ENCODE measurements at places on chromosomes 6 and 20. TPM values are rescaled to one million over a fixed set of nuclear protein-coding genes. Genes with fewer than 3 reads are reported as not detected.
A peak's percentile ranks its signal among the peaks of the same experiment; 100 is the strongest.

CENPB gene
- total RNA-seq: 127 TPM

NTSR1 gene
- total RNA-seq: 5.0 TPM

EPHA7 gene
- total RNA-seq: not detected

FAM184A gene
- not detected for total RNA-seq

ADGRF5 gene
- not detected for total RNA-seq

FNDC11 gene
- not detected for total RNA-seq

- H3K27ac ChIP-seq: no peak overlapping the region
- DNase-seq: no peak
- no peaks in the 10 kb centered on the region for H3K36me3 ChIP-seq
- no peaks in the 10 kb centered on the region for H3K27me3 ChIP-seq
- H3K4me3 ChIP-seq: no peak overlapping the region
Observed at GRCh38 chr6:124052120-124052519, 248.5 kb downstream of the NKAIN2 start.

GRCh38 chr6:142941018-142941417 is 4.0 kb downstream of the HIVEP2 start:
- peak overlapping the region; percentile 54 for H3K4me3 ChIP-seq
- H3K27ac ChIP-seq: peak overlapping the region; percentile 84
- peaks cover 66% of the 10 kb centered on the region for H3K4me1 ChIP-seq
- H3K27me3 ChIP-seq: peaks cover 5% of the 10 kb centered on the region

DNA sequence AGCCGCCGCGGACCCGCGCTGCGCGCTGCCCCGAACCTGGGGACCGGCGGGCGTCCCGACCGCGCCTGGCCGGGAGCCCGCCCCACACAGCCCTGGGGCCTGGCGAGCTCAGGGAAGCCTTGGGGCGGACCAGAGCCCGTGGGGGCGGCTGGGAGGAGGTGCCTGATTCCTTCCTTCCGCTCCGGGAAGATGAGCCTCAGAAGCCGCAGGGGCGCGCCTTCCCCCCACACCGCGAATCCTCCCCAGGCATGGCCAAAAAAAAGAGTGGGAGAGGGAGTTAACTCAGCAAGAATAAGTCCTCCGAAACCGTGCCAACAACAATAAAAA is at the start of gene CBLN4:
TSS of gene CBLN4 (minus strand) at position 131 of the 327 bp plus-strand sequence. CDS start 1,348 bp downstream, outside the sequence.
- H3K4me3 ChIP-seq: no peak within 1 kb of the TSS
- H3K4me1 ChIP-seq: no peaks in the 10 kb centered on the region
- DNase-seq: no peak
- no peak within 1 kb of the TSS for H3K27ac ChIP-seq

- H3K27ac ChIP-seq: peak overlapping the region; percentile 17
- peaks cover 41% of the 10 kb centered on the region for H3K4me1 ChIP-seq
- no peaks in the 10 kb centered on the region for H3K27me3 ChIP-seq
Observed at GRCh38 chr6:38283734-38284362, 355.9 kb downstream of the BTBD9 start.

GRCh38 chr20:51637241-51637640 is 94.7 kb upstream of the NFATC2 start:
- peaks cover 29% of the 10 kb centered on the region for H3K4me1 ChIP-seq
- no peaks in the 10 kb centered on the region for H3K36me3 ChIP-seq
- H3K4me3 ChIP-seq: no peak overlapping the region
- H3K27me3 ChIP-seq: peaks cover 1% of the 10 kb centered on the region
- DNase-seq: no peak
- no peak overlapping the region for H3K27ac ChIP-seq

GRCh38 chr6:44435500-44435899 is 48.0 kb downstream of the CDC5L start:
- H3K4me3 ChIP-seq: no peak overlapping the region
- no peaks in the 10 kb centered on the region for H3K36me3 ChIP-seq
- DNase-seq: no peak
- H3K4me1 ChIP-seq: peaks cover 26% of the 10 kb centered on the region
- H3K27ac ChIP-seq: no peak overlapping the region

DNA sequence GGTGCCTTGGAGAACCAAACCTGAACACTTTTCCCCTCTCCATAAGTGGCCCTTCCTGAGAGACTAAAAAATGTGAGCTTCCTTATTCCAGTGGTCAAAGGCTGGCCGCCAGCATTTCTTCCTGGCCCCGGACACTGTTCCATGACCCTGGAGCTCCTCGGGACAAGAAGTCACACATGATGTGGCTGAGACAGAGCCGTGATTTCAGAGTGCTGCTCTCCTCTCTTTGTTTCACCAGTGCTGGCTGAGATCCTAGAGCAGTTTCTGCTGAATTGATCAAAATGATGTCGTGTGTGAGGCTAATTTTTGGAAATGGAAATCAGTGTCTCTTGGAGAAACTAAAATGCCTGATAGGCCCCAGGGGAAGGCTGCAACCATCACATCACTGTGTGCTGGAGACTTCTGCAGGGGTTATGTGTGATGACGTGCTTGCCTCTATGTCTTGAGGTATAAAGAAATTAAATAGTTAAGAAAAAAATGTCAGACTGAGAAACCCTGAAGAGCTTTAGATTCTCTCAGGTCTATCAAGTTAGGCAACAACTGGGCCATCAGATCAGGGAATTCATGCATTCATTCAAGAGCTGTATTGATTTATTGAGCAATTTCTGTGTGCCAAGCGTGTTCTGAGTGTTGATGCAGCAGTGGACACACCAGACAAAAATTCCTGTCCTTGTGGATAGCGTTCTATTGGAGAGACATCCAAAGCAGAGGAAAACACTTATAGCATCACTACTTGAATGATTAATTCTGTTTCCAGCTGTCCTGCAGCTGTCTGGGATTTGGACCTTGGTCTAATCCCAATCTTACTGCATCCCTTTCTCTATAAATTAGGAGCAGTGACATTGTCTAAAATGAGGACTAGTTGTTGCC is 72.7 kb upstream of the CCN6 start:
- DNase-seq: no peak
- no peak overlapping the region for H3K4me3 ChIP-seq
- H3K36me3 ChIP-seq: no peaks in the 10 kb centered on the region
- H3K4me1 ChIP-seq: peaks cover 63% of the 10 kb centered on the region
- no peaks in the 10 kb centered on the region for H3K27me3 ChIP-seq

DNA sequence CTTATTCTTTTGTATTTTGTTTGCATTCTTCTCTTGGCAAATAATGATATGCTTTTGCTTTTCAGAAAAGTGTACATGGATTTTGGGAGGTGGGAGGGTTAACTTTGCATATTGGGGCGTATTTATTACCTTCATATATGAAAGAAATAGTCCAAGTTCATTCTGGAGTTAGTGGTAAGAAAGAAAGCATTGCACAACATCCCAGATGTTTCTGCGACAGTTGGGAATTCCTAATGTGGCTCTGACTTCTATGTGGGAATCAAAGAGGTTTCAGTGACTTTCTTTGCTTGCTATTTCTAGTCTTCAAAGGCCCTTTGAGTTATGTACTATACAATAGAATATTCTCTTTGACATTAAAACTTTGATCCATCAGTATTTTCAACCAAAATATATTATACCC is 78.1 kb downstream of the MMUT start:
- 0 out of 2 replicates have a peak, but pooled peaks cover 3% of the 10 kb centered on the region for H3K36me3 ChIP-seq
- H3K27ac ChIP-seq: no peak overlapping the region
- no peak overlapping the region for H3K4me3 ChIP-seq
- no peak for DNase-seq
- H3K4me1 ChIP-seq: peaks cover 9% of the 10 kb centered on the region
- H3K27me3 ChIP-seq: peaks cover 1% of the 10 kb centered on the region

DNA sequence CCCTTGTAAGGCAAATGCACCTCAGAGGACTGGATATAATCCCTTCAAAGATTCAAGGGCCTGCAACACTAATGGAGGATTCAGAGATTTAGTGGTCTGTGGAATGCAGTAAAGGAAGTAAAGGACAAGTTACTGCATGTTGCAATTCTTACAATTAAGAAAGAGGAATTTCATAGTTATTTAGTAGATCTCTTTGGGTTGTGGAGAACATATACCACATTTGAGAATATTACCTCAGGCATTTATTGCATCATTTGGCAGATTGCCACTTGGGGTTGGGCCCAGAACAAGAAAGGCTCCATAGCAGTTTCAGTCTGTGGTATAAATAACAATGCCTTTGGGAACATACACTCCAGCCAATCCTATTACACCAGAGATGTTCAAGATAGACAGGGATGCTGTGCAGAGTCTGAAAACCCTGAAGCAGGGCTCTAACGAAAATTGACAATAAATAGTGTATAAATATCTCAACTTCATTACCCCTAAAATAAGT is 20.9 kb upstream of the EPM2A start:
- DNase-seq: peak; percentile 92
- H3K4me3 ChIP-seq: no peak overlapping the region
- peak overlapping the region; percentile 38 for H3K27ac ChIP-seq
- H3K36me3 ChIP-seq: no peaks in the 10 kb centered on the region
- H3K27me3 ChIP-seq: no peaks in the 10 kb centered on the region

GRCh38 chr6:37085198-37085597 is 79.7 kb downstream of the FGD2 start:
- no peak overlapping the region for H3K4me3 ChIP-seq
- H3K4me1 ChIP-seq: peaks cover 10% of the 10 kb centered on the region
- H3K27ac ChIP-seq: no peak overlapping the region
- H3K36me3 ChIP-seq: no peaks in the 10 kb centered on the region
- H3K27me3 ChIP-seq: no peaks in the 10 kb centered on the region

GRCh38 chr6:73679009-73679408 is 17.0 kb upstream of the CD109 start:
- H3K27me3 ChIP-seq: peaks cover 4% of the 10 kb centered on the region
- H3K4me3 ChIP-seq: no peak overlapping the region
- H3K27ac ChIP-seq: no peak overlapping the region
- H3K36me3 ChIP-seq: peaks cover 8% of the 10 kb centered on the region

DNA sequence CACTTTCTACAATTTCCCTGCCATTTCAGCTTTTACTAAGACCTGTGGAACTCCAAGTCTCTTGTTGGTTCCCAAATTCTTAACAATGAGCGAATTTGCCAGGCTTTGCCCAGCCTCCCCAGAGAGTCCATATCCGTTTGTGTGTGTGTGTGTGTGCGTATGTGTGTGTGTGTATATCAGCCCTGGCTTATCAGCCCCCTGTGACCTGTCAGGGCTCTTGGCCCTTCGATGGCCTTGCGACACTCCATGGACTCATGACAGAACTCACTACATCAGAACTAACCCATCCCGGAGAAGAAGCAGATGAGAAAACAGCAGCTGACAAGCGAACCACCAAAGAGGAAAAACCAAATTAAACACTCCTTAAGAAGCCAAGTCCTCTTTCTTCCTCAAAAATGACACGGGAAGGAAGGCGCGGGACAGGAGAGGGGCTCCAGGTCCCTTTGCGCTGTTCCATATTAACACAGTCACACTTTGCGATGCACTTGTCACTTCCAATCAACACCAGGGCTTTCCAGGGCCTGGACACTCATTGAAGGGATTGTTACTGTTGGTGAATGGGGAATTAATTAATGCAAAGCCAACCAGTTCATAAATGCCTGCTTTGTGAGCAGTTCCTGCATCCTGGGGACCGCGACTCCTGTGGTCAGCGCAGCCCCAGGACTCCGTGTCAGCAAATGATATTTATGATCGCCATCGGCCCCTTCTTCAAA is 524.0 kb downstream of the CD83 start:
- H3K36me3 ChIP-seq: no peaks in the 10 kb centered on the region
- DNase-seq: no peak
- H3K27ac ChIP-seq: no peak overlapping the region
- H3K4me3 ChIP-seq: no peak overlapping the region

- H3K27me3 ChIP-seq: no peaks in the 10 kb centered on the region
- H3K36me3 ChIP-seq: peaks cover 5% of the 10 kb centered on the region
- no peak overlapping the region for H3K4me3 ChIP-seq
- DNase-seq: no peak
Observed at GRCh38 chr6:7135755-7136154, 28.0 kb downstream of the RREB1 start.

DNA sequence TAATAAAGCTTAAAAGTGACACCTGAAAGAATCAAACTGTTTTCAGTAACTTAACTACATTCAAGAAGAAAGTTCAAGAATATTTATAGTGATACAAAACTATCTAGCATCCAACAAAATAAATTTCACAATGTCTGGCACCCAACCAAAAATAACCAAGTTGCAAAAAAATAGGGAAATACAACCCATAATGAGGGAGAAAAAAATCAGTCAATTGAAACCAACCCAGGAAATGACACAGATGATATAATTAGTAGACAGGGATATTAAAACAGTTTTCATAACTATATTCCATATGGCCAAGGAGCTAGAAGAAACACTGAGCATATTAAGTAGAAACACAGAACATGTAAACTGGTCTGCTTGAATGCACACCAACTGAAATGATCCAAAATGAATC is 120.2 kb upstream of the BEND3 start:
- peaks cover 13% of the 10 kb centered on the region for H3K4me1 ChIP-seq
- no peak overlapping the region for H3K27ac ChIP-seq
- no peak overlapping the region for H3K4me3 ChIP-seq
- no peak for DNase-seq
- peaks cover 7% of the 10 kb centered on the region for H3K36me3 ChIP-seq
- peaks cover 1% of the 10 kb centered on the region for H3K27me3 ChIP-seq

GRCh38 chr6:166626177-166627032 is 646 bp downstream of the RPS6KA2 start:
- peaks cover 1% of the 10 kb centered on the region for H3K27me3 ChIP-seq
- no peaks in the 10 kb centered on the region for H3K36me3 ChIP-seq
- peaks cover 60% of the 10 kb centered on the region for H3K4me1 ChIP-seq
- no peak for DNase-seq

DNA sequence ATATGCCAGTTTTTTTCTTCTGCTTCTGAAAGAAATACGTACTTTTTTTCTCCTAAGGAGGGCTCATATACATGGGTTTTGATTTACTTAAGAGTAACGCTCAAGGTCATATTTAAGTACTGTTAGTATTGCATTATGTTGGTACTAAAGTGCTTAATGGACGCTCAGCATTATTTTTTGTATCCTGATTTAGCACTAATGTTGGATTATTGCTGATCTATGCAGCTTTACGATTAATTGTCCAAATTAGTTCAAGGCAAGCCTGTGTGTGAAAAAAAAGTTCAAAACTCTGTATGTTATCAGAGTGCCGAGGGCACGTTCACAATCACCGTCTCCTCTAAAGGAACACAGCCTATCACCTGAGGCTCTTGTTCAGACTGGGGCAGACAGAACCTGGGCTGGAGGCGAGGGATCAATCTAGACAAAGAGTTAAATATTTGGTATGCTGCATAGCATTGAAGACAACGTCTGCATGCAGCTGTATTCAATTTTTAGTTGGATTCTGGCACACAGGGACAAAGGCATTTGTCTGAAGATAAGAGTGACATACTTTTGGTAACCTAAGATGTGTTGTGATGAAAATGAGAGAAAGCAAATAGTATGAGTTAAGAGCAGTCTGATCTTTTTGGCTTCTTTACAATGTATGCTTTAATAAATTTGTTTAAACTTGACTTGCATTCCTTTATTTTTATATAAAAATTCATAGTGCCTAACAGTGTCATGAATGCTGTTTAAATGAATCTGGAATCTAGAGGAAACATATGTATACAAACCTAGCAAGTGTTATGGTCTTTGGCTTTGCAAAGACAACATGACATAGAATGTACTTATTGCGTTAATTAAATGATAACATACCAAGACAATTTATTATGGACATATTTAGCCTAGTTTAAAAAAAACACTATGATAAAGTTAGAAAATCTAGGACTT is 341.2 kb downstream of the SAMD5 start:
- H3K27me3 ChIP-seq: peaks cover 1% of the 10 kb centered on the region
- H3K4me3 ChIP-seq: no peak overlapping the region
- H3K36me3 ChIP-seq: no peaks in the 10 kb centered on the region
- DNase-seq: no peak
- H3K27ac ChIP-seq: no peak overlapping the region
